ENCODE measurements at places on chromosomes 3 and 15. TPM values are rescaled to one million over a fixed set of nuclear protein-coding genes. Genes with fewer than 3 reads are reported as not detected.

DNA sequence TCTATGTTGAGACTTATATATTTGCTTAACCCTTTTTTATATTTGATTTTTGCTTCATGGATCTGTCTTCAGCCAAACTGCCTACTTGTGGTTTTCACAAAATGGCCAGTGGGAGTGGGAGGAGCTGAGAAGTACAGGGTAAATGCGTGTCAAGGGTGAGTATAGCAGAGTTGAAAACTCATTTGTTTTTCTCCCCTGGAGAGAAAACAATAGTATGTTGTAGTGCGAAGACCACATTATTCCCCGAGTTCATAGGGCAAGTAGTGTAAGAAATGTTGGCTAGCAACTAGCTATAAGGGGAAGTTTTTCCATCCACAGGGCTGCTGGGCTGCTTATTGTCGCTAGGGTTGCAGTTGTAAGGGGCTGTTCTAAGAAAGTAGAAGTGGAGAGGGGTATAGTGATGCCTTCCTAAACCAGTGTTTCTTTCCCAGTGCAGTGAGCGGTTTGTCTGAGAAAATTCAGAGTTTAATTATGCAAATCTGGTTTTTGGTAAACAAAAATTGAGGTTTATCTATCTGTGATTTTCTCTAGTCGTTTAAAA, 153.8 kb upstream of the AZI2 start:
- DNase-seq = no peak

Gene SPATA12
- total RNA-seq = not detected

DNA sequence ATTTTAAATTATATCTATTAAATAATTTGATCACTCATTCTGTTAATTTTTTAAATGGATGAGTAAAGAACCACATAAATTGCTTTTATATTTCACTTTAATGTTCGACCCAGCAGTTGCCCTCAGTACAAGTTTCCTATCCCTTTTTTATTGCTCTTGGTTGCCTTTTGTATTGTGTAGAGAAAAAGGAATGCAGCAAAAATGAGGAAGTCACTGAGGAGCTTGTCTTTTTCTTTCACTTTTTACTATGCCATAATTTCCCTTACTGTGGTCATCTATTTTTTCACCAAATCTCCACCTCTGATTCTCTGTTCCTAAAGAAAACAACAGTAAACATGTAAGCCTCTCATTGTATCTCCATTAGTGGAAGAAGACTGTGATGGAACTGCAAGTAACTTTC, 122.7 kb downstream of the B3GALNT1 start:
- no peak for DNase-seq

DNA sequence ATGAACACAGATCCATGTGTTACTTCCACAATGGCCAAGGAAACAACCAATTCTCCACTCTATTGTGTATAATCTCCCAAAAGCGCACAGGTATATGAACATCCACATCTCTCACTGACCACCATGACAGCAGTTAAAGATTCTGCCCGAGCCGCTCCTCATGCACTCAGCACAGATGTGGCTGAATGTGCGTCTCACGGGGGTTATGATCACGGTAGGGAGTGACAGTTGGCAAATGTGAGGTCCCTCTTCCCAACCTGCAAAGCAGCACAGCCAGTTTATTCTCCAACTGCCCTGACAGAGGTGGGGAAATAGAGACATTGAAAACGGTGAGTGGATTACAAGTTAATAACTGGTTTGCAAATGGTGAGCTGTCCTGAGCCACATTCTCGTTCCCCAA, 17.6 kb downstream of the FOXP1 start:
- no peak for DNase-seq

Gene PLD1
- 0.38 TPM for total RNA-seq

DNA sequence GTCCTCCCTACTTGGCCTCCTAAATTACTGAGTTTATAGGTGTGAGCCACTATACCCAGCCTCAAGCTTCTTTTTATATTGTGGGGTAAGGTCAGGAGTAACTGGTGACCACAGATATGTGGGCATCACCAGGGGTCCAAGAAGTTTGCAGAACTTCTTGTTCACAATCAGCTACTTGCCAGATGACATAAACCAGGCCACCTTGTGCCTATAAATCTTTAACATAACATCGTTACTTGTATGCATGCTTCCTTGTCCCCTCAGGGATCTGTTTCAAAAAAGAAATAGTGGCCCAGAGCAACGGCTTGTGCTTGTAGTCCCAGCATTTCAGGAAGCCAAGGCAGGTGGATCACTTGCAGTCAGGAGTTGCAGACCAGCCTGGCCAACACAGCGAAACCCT, 115.1 kb upstream of the FAM174B start:
- no peak for DNase-seq

GRCh38 chr3:195240939-195241338, 30.0 kb downstream of the XXYLT1 start:
- DNase-seq = no peak

DNA sequence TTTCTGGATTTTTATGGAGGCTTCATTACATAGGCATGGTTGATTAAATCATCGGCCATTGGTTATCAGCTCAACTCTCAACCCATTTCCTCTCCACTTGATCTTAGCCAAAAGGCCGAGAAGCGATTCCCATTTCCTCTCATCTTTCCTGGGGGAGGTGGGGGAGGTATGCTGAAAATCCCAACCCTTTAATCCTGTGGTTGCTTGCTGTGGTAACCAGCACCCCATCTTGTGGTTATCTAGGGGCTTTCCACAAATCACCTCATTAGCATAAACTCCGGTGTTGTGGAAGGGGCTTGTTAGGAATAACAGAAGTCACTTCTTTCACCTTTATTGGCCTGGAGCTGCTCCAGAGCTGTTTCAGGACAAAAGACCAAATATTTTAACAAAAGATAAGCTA, 20.9 kb downstream of the PDE8A start:
- no peak for DNase-seq

GRCh38 chr3:40490916-40491315, 14.0 kb downstream of the ZNF619 start:
- DNase-seq = no peak

Gene CNTN3
- total RNA-seq = not detected

GRCh38 chr3:15933439-15934139, 135.8 kb upstream of the ANKRD28 start:
- no peak for DNase-seq

Gene GOLGA6D
- total RNA-seq = 0.19 TPM

Data from naive thymus-derived CD8-positive, alpha-beta T cell (primary cell).